ENCODE measurements at places on chromosomes 11 and 22. TPM values are rescaled to one million over a fixed set of nuclear protein-coding genes. Genes with fewer than 3 reads are reported as not detected.

DNA sequence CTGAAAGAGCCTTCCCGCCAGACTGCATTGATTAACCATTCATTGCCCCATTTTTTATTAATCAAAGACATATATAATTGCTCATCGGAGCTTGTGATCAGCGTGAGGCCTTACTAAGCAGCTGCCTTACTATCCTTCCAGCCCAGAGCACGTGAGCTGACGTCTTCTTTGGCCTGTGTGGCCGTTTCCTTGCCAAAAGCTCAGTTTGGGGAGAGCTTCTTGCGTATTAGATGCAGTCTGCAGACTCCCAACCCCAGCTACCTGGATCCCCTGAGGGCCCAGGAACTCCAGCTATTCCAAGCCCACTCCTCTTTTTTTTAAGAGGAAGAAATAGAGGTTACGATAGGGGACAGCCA, 784 bp upstream of the SLC43A3 start:
- H3K4me1 ChIP-seq, result peaks cover 33% of the 10 kb centered on the region
- peaks cover 2% of the 10 kb centered on the region for H3K36me3 ChIP-seq
- H3K27ac ChIP-seq, result no peak overlapping the region
- no peak for DNase-seq
- H3K27me3 ChIP-seq, result peaks cover 4% of the 10 kb centered on the region
- no peak overlapping the region for H3K4me3 ChIP-seq

DNA sequence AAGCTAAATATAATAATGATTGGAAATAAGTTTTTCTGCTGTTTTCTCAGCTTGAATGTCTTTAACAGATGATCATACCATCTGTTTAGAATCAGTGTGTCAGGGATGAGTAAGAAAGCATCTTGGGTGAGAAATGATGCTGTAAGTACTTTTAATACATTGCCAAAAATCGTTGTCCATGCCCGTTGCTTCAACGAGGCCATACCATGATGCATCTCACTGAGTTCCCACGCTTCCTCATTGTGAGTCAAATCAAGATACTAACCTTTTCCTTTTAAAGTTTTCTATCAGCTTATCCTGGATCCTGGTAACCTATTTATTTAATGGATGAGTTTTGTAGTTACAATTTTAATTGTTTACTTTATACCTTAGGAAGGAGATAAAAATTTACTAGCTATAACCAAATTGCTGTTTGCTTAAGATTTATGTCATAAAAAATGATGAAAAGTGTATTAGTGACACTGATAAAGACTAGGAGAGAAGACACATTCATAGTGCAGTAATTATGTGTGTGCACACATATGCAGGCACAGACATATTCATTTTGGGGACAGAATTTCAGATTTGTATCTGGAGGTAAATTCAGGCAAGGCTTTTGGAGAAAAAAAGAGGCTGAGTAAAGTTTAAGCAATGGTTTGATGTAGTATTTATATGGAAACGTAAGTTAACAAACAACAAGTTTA, 154.8 kb downstream of the UVRAG start:
- H3K4me3 ChIP-seq, result no peak overlapping the region
- no peak overlapping the region for H3K27ac ChIP-seq
- peaks cover 27% of the 10 kb centered on the region for H3K4me1 ChIP-seq
- H3K27me3 ChIP-seq, result no peaks in the 10 kb centered on the region
- no peak for DNase-seq

DNA sequence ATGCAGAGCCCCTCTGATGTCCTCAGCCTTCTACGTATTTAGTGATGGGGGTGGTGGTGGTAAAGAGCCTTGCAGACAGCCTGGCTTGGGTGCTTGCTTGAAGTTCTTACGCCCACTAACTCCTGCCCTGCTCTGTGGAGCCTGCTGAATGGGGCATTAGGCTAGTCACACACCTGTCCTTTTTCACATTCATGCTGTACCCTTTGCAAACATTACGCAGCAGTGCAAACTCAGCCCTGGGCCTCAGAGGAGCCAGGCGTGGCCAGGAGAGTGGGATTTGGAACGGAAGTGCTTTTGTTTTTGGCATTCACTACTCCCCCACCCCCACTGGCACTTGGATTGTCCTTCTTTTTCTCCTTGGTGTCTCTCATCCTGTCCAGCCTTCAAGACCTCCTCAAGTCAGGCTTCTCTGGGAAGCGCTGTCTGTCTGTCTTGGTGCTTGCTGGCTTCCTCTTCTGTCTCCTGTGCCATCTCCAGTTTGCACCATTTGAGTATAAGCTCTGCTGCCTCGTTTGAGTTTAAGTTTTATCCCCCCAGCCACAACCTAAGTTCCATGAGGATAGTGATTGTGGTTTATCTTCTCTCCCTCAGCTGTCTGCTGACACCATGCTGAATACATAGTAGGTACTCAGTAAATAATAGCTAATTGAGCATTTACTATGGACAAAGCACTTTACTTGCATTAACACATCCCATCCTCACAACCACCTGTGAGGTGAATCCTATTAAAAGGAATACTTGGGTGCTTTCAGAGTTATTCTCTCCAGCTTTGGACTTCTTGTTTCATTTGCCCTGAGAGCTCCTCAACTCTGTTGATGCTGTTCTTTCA, 26.7 kb downstream of the ZBTB16 start:
- H3K4me3 ChIP-seq, result no peak overlapping the region
- no peak for DNase-seq
- H3K27ac ChIP-seq, result no peak overlapping the region
- peaks cover 29% of the 10 kb centered on the region for H3K4me1 ChIP-seq
- H3K27me3 ChIP-seq, result no peaks in the 10 kb centered on the region
- H3K36me3 ChIP-seq, result no peaks in the 10 kb centered on the region

DNA sequence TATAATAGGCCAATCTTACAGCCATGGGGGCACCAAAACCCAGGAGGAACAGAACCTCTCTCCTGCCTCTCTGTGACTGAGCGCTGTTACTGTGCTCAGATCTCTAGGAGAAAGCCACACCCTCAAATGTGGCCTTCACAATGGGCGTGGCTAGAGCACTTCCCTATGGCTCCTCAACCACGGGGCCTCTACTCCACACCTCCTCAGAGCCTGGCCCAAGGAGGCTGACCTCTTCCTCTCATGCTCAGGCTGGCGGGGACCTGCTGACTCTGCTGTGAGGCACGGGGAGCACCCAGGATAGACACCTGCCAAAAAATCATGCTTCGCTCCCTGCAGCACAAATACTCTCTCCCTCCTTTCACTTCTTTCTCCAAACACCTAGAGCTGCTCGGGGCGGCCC, 41.0 kb downstream of the C11orf58 start:
- H3K27ac ChIP-seq, result no peak overlapping the region
- H3K27me3 ChIP-seq, result no peaks in the 10 kb centered on the region
- no peaks in the 10 kb centered on the region for H3K36me3 ChIP-seq
- no peak for DNase-seq
- H3K4me3 ChIP-seq, result no peak overlapping the region
- H3K4me1 ChIP-seq, result peaks cover under 1% of the 10 kb centered on the region

- DNase-seq, result peak; percentile 90
- peaks cover 32% of the 10 kb centered on the region for H3K4me1 ChIP-seq
- no peaks in the 10 kb centered on the region for H3K36me3 ChIP-seq
- H3K27ac ChIP-seq, result peak overlapping the region; percentile 62
- H3K4me3 ChIP-seq, result no peak overlapping the region
- H3K27me3 ChIP-seq, result no peaks in the 10 kb centered on the region
Measured at GRCh38 chr11:36073411-36074203, 129.7 kb downstream of the LDLRAD3 start.

- H3K27ac ChIP-seq, result no peak overlapping the region
- no peak overlapping the region for H3K4me3 ChIP-seq
- H3K4me1 ChIP-seq, result peaks cover 5% of the 10 kb centered on the region
- H3K27me3 ChIP-seq, result no peaks in the 10 kb centered on the region
- H3K36me3 ChIP-seq, result no peaks in the 10 kb centered on the region
Measured at GRCh38 chr11:122219791-122220190, 103.8 kb upstream of the BLID start.

Gene POTEH
- total RNA-seq, result not detected

- no peak for DNase-seq
- H3K27ac ChIP-seq, result no peak overlapping the region
- peaks cover 14% of the 10 kb centered on the region for H3K4me1 ChIP-seq
- H3K27me3 ChIP-seq, result no peaks in the 10 kb centered on the region
- no peak overlapping the region for H3K4me3 ChIP-seq
Measured at GRCh38 chr22:35353318-35353717, 27.6 kb upstream of the HMOX1 start.

Gene OR51I1
- total RNA-seq, result not detected

DNA sequence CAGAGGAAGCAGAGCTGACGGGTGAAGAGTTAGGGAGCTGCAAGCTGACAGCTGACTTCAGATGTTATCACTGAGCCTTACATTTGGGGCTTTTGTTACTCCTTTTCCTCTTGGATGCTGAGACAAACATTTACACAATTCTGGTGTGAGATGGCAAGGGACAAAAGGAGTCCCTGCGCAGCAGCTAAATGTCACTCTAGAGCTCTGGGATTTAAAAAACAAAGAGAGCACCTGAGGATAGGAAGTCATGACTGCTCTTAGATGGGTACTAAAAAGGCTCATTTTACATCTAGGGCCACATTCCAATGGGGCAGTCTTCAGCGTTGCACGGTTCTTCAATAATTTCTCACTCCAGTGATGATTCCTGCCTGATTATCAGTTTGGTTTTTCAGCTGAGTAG, 204.5 kb downstream of the RAB38 start:
- no peaks in the 10 kb centered on the region for H3K27me3 ChIP-seq
- H3K36me3 ChIP-seq, result no peaks in the 10 kb centered on the region
- H3K27ac ChIP-seq, result no peak overlapping the region
